Activated gamma-delta T cell treated with Interleukin-2 at 50 U/mL for 16 hours (primary cell): ENCODE measurements at places on chromosomes 11 and 22.
A peak's percentile ranks its signal among the peaks of the same experiment; 100 is the strongest.

DNA sequence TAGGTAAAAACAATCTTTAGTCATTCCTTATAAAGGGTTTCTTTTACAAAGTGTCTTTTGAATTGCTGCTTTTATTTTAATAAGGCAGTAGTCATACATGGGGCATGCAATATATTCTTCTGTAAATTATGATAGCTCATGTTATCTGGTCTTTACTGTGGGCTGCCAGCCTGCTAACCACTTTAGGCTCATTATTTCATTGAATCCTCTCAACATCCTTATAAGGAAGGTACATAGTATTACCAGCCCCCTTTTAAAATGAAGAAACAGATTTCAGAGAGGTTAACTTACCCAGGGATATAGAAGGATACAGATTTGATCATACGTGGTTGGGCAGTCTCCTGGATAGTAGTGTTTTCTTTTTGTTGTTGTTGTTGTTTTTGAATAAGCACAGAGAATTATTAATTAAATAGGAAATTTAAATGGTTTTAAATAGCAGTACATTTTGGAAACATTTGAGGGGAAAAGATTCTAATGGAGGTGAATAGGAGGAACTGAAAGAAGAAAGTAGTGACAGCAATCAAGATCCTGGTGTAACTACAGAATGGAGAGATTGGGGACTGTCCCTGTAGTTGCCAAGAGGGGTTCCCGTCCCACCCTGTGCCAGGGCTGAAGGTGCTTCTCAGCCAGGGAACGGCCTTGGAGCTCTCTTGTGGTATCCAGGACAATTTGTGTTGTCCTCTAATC lies 21.0 kb downstream of the SPECC1L start:
- DNase-seq: no peak

DNA sequence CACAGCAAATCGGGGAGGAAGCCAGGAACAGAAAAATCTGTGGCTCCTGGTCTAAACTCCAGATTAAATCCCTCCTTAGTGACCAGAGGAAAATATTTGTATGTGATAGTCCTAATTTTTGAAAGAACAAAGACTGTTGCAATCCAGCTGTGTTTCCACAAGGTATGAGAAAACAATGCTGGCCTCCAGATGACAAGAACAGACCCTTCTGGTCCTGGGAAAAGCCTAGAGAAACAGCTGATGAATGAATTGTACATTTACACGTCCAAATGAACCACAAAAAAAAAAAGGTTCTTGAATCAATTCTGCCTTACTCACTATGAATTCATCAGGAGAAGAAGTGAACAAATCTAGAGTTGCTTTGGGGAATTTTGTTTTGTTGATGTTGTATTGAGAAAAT lies 63.7 kb downstream of the ETS1 start:
- DNase-seq: no peak

DNA sequence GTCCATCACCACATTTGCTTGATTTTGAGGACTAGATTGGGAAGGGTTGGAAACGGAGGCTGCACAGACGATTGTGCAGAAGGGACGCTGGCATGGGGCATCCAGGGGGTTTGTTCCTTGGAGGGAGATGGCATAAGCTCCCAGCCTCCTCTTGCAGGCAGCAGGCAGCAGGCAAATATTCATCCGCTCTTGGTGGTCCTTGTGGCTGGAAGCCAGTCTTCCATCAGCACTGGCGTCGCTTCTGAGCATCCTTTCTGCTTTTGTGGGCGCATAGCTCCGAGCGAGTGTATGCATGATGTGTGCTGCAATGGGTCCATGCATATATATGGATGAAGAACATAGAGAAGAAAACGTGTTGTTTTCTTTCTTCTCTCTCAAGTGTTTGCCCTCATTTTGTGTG lies 166.1 kb upstream of the NTM start:
- DNase-seq: no peak

GRCh38 chr11:94151903-94152677 lies 23.4 kb downstream of the PANX1 start:
- DNase-seq: no peak

GRCh38 chr11:122076512-122077120 lies 39.4 kb downstream of the BLID start:
- DNase-seq: no peak

GRCh38 chr11:88375927-88376470 lies 38.5 kb upstream of the CTSC start:
- DNase-seq: no peak

DNA sequence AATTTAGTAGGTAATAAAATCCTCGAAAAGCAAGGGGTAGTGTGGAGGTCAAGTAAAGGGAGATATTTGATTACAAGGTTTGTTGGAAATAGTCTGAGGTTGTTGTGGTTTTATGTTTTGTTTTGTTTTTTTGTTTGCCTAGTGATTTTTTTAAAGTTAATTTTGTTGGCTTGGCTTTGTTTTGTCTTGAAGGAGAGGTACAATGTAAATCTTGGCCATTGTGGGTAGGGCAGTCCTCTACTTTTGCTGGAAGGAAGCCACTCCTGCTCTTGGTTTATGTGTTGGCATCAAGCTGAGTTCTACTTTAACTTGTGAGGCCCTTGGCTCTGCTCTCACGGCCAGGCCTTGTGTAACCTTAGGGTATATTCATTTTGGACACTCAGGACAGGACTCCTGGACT lies 3.2 kb downstream of the AMOTL1 start:
- DNase-seq: no peak

- no peak for DNase-seq
Observed at GRCh38 chr11:120828847-120829246, 195.1 kb upstream of the TBCEL start.

- DNase-seq: peak; percentile 35
Observed at GRCh38 chr11:20110908-20111669, 49.2 kb downstream of the DBX1 start.

DNA sequence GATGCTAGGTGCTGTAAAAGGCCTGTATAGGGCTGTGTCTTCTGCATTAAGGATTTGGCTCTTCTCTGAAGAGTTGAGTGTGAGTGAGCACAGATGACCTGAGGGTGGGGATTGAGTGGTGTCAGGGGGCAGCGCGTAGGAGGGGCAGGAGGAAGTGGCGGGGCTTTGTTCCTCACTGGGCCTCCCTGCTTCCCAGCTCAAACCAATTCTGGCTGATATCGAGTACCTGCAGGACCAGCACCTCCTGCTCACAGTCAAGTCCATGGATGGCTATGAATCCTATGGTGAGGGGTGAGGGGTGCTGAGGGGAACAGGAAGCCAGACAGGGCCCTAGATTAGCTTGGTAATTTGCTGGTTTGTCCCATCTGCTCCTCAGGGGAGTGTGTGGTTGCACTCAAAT lies 9.1 kb downstream of the PHOX2A start:
- no peak for DNase-seq

DNA sequence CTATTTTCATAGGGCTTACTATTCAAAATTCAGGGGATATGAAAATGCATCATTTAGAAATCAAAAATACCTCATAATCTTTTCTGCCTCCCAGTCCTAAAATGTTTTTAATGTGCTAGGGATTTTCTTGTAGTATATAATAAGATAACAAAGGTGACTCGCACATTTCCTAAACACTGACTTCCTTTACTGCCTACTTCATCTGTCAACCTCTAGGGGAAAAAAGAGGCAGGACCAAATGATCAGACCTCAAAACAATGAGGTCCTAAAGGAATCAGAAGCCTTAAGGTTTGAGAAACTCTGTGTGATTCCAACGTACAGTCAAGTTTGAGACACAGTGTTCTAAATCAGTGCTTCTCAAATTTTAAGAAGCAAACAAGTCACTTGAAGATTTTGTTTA lies 56.1 kb upstream of the POU2AF2 start:
- no peak for DNase-seq

DNA sequence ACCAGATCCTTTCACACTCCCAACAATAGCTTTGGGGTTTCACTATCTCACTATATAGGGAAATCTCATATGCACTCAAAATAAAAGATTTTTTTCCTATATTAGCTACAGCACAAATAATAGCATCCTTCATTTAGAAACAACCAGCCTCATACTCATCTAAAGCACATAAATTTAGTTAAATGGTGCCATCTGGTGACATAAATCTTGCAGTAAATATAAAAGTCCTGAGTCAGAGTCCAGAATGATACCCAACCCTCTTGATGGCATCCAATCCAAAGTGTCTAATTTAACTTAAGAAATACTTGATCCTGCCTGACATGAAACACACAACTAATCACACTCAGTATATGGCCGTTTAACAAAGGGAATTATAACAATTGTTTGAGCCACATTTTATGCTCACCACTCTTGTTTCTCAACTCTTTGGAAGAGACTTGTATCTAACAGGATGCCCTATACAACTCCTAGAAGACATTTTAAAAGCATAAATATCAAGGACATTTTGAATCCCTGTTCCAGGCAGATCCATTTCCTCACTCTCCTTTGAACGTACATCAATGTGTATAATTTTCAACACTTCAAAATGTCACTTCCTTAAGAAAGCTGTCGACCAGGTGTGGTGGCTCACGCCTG lies 36.2 kb downstream of the DLG2 start:
- DNase-seq: no peak

GRCh38 chr22:38706101-38706900 lies 557 bp downstream of the GTPBP1 start:
- DNase-seq: no peak

DNA sequence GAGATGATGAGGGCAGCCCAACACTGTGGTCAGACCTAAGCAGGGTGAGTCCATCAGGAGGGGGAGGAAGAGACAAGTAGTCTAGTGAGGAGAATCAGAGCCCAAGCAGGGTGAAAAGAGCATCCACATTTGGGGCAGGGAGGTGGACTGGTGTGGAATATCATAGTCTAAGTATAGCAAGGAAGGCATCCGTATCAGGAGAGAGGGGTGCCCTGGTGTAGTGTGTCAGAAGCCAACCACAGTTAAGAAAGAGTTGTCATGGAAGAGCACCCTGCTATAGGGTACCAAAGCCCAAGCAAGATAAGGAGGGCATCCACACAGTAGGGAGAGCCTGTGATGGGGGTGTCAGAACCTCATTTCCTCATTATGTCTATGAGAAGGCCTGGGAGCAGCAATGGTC lies 45.3 kb downstream of the PAK1 start:
- no peak for DNase-seq

DNA sequence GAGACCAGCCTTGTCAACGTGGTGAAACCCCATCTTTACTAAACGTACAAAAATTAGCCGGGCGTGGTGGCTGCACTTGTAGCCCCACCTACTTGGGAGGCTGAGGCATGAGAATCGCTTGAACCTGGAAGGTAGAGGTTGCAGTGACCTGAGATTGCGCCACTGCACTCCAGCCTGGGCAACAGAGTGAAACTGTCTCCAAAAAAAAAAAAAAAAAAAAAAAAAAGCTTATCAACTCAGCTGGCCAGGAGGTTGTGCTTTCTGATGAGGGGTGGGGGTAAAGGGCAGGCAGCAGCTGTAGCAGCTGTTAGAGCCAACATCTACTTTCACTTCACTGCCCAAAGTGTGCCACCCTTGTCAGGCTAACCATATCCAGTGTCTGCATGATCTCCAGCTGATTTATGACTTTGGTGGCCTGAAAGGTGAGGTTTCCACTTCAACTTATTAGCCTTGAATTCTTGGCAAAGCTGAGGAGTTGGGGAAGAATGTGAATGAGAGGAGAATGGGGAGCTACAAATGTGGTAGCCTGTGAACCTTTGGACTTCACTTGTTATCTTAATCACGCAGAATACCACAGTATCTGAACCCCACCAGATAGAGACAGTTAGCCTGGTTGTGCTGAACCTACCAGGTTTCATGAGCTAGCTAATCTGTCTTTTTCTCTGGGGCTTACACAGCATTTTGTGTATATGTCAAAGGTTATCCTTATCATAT lies 19.6 kb downstream of the RNF121 start:
- no peak for DNase-seq

- no peak for DNase-seq
Observed at GRCh38 chr11:104926771-104927611, 28.7 kb upstream of the CASP12 start.

- DNase-seq: no peak
Observed at GRCh38 chr22:37326726-37327125, 44.4 kb downstream of the CYTH4 start.

DNA sequence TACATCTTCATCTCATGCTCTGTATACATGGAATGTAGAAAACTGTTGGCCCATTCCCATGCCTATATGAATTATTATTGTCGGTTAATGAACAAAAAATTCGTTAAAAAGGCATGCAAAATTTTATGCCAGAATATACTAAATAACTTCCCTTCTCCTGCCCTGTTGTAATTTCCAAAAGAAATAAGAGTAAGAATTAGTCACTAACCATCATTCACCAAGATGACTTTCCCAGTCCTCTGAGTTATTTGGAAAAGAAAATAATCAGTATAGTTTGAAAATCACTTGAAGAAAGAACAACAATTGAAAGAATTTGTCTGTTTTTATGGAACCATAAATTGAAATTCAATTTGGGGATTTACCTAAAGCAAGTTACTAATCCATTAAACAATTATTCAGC lies 1149.1 kb upstream of the RAG2 start:
- no peak for DNase-seq

- peak; percentile 29 for DNase-seq
Observed at GRCh38 chr22:39556970-39557841, 13.3 kb upstream of the CACNA1I start.

DNA sequence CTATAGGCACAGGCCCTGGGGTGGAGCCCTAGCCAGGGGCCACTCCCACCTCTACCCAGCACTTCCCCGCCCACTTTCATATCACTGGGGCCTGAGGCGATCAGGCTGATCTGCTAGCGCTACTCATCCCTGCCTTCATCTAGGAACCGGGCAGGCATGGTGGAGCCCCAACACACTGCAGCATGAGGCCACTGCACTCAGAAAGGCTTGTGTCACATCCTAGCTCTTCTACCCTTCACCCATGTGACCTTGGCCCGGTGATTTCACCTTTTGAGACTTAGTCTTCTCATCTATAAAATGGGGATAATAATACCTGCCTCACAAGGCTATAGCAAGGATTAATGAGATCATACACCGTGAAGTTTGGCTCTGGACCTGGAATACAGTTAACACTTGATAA lies 18.1 kb upstream of the GDPD5 start:
- no peak for DNase-seq

DNA sequence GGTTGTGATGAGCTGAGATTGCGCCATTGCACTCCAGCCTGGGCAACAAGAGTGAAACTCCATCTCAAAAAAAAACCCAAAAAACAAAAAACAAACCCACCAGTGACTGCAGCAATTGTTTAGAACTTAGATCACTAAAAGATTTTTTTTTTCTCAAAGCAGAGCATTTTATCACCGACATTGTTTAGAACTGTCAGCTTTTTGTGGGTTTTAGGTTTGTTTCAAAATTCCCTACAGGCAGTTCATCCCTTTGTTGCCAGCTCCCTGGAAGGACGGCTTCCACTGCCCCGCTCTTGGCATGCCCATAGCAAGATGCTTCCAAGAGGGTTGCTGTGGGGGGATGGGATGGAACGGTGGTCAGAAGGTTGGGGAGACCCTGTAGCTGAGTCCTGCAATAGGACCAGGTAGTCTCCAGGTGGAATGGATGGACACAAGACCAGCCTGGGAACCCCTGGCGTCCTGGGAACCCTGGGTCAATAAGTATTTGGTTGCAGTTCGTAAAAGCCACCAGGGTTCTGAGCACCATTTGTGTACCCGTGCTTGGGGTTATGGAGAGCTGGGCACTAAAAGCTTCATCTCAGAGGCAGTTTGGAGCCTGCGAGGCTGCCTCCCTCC lies 46.7 kb downstream of the TSPAN18 start:
- no peak for DNase-seq
